ENCODE measurements at places on chromosomes 16 and 17.

DNA sequence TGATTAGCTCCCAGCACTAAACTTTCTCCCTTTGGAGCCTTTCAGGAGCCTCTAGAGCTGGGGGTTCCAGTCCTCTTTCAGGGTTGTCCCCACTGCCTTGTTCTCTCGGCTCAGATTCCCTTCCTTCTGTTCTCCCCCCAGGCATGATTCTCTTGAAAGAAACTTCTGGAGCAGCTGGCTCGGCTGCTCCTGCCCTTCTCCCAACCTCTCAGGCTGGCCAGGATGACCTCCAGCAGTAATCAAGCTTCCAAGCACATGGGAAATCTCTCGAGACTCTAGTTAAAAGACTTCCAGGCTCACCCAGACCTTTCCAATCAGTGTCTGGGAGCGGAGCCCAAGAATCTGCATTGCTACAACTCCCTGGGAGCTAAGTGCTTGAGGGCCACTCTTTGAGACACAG, 3.6 kb downstream of the SDK2 start:
- no peak for DNase-seq

DNA sequence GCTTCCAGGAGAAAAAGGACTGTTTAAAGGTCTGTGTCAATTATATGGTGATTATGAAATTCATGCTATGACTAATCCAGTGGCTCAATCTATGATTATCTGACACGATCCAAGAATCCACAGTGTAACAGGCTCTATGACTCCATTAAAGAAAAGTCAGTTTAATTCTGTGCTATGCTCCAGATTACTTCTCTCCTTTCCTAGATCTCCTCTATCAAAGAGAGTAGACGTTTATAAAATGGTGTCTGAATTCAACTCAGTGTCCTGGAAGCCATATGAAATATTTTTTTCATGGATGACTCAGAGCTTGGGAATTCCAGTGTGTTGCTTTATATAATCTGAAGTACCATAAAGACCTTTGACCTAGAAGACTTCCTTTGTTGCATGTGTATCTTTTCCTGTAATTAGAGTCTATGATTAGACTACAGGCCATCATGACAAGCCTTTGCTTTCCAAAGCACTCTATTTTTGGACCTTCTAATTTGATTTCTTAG, 27.0 kb upstream of the NF1 start:
- no peak for DNase-seq

DNA sequence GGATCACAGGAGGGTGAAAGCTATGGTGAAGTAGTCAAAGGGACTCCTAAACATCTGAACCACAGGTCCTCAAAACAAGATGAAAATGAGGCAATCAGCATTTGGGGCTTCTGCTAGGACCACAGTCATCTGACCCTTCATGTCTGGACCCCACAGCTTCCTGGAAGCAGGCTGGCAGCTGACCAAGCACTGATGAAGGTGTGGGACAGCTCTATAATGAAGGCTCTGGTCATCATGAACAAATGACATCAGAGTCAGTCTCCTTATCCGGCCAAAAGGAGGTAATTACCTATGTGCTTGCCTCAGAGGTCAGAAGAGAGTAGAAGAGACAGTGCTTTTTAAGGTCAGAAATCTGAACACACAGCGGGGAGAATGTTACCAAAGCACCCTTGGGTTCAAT, 101.2 kb upstream of the GNAO1 start:
- no peak for DNase-seq

- DNase-seq = no peak
Observed at GRCh38 chr16:72947379-72948237, 100.3 kb downstream of the ZFHX3 start.

GRCh38 chr16:19829844-19830692, 54.6 kb downstream of the GPRC5B start:
- no peak for DNase-seq

- DNase-seq = peak; percentile 82
Observed at GRCh38 chr16:15482068-15482747, 47.8 kb downstream of the BMERB1 start.

DNA sequence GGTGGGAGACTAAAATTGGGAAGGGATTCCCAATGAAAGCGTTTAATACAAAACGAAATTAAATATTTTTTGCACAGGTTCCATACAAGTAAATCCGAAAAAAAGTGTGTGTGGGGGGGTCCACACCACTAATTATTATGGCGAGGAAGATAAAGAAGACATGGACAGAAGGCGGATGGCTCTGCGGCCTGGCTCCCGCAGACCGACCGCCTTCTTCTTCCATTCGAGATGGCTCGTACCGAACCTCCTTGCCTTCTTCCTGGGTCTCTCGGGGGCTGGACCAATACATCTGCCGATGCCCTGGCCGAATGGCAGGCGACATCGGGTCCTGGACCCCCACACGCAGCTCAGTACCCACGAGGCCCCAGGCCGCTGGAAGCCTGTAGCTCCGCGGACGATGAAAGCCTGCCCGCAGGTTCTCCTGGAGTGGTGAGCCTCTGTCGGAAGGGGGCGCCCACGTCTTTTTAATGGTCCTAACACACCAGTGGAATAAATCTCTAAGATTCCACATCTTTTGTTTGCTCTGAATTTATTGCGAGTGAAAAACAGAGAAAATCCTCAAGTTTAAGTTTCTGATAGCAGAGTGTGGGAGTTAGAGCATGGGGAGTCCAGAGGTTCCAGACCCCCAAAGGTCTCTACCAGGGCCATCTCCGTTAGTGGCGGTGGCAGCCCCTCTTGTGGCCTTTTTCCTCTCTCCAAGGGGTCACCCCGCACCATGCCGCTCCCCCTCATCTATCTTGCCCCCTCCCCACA, 1.4 kb downstream of the PRAC2 start:
- peak; percentile 73 for DNase-seq

DNA sequence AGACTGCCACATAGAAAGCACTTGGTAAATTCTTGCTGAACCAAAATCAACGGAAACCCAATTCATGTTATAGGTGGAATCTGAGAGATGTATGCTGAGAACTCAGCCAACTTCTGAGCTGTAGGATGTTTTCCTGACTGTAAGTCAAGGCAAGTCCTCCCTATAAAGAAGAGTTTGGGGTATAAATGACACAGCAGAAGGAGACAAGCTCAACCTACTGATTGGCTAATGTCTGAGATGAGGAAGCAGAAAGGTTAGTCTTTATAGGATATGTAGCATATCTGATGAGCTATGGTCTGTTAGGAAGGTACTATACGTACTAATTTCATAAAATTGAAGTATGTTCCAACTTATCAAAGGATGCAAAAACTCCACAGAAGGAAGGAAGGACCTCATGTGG, 99.5 kb downstream of the XYLT1 start:
- DNase-seq = no peak

- no peak for DNase-seq
Observed at GRCh38 chr16:50395763-50396710, 27.2 kb upstream of the BRD7 start.

DNA sequence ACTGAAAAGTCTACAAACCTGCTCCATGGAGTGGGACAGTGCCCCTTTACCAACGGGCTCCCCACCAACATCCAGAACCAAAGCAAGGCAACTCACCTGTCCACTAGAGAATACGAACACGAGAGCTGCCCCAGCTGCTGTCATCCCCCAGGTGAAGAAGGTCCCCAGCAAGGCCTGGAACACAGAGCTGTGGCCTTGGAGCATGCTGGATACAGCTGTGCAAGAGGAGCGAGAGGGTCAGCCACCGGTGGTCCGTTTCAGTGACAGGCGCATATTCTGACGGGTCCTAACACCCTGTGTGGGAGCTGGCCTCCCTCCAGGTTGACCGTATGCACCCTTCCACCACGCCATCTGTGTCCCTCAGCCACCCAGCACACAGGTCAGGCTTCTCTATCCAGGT, 3.9 kb downstream of the SLC39A11 start:
- no peak for DNase-seq

DNA sequence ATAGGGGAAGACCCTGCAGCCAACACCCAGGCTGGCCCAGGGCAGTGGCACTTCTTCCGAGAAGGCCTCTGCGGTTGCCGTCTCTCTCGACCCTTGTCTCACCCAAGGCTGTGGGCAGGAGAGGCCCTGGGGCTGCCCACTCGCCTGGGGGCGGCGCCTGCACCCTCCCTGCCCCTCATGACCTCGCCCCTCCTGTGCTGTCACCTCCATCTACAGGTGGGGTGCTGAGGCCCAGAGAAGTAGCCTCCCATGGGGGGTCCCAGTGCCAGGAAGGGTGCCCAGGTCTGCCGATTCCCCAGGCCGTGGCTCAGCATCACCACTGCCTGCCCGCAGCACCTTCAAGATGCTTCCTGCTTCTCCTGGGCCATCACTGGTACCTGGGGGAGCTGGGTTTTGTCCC, 992 bp downstream of the NLRC3 start:
- DNase-seq = no peak

- no peak for DNase-seq
Observed at GRCh38 chr16:79191933-79192332, 408.6 kb downstream of the MAF start.

DNA sequence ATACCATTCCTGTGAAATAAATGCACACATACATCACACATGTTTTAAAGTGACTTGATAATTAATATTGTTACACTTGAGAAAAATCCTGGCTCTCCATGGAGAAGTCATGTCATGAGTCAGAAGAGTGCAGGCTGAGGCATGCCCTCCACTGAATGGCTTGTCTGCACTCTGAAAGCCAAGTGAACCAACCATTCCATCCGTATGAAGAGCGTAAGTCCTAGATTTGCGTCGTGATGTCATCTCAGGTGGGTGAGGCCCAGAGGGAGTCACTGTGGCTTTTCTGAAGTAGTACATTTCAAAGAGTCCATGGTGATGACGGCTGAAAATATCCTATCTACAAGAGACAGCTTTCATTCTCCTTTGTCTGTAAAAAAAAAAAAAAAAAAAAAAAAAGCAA, 83.5 kb upstream of the IRX5 start:
- no peak for DNase-seq

- no peak for DNase-seq
Observed at GRCh38 chr16:66088681-66089080, 277.8 kb upstream of the CDH5 start.

- DNase-seq = no peak
Observed at GRCh38 chr16:6114691-6115090, 1017.1 kb upstream of the EEF2KMT start.

GRCh38 chr17:81518785-81519283, 6.2 kb upstream of the ACTG1 start:
- DNase-seq = no peak

GRCh38 chr17:9598661-9599060, 22.2 kb downstream of the CFAP52 start:
- DNase-seq = no peak

GRCh38 chr16:8108991-8109509, 481.3 kb downstream of the TMEM114 start:
- DNase-seq = no peak

DNA sequence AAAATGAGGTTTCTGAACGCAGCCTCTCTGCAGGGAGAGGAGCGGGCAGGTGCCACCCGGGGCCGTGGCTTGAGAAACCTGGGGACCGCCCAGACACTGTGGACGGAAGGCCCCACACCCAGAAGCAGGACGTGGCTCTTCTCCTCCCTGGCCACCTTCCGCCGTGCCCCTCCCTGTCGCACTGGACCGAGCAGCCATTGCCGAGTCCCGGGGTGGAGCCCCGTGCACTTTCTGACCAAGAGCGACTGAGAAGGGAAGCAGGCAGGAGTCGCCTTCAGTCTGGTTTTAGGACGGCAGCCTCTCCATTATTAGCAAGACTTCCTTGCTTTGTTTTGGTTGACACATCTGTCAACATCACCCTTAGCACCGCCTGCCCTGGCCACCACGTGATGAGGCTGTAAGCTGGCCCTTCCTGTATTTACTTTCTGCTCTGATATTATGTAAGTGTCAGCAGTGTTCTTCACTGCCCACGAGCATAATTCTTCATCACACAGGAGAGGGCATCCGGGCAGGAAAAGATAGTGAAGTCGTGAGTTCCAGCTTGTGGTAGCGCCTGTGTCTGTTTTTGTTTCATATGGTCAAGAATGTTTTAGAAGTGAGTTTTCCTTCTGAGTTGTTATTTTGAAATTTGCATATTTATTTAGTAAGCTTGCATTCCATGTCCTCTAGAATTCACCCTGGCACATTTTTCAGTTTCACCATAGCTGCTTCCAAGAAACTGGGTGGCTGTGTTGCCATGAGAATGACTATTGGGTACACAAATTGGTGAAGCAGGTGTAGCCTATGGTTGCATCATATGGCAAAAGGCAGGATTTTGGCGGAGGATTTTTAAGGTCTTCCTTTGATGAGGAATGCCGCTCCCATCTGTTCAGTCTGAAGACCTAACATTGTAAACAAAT, 1.0 kb downstream of the HERPUD1 start:
- peak; percentile 48 for DNase-seq

GRCh38 chr17:62738281-62738680, 69.8 kb downstream of the MARCHF10 start:
- DNase-seq = no peak

GRCh38 chr16:4631444-4631843, 6.8 kb downstream of the MGRN1 start:
- no peak for DNase-seq

GRCh38 chr16:81830845-81831540, 51.9 kb downstream of the PLCG2 start:
- no peak for DNase-seq

DNA sequence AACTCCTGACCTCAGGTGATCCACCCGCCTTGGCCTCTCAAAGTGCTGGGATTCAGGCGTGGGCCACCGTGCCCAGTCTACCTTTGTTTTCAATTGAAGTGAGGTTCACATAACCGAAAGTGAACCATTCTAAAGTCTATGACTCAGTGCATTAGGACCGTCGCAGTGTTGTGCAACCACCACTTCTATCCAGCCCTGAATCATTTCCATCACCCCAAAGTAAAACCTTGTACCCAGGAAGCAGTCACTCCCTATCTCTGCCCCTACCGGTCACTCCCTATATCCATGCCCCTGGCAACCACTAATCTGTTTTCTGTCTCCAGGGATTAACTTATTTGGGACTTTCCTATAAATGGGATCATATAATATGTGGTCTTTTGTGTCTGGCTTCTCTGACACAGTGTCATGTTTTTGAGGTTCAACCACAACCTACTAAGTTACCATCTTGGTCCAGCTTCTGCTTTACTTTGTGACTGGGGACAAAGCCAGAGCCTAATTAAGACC, 28.3 kb upstream of the CDC42EP4 start:
- peak; percentile 93 for DNase-seq

- no peak for DNase-seq
Observed at GRCh38 chr16:18800775-18801144, 589 bp downstream of the ARL6IP1 start.

GRCh38 chr17:26818736-26819135, 475.2 kb upstream of the WSB1 start:
- DNase-seq = no peak
